D341Med (cell line): ENCODE measurements at places on chromosomes 2 and 18.

DNA sequence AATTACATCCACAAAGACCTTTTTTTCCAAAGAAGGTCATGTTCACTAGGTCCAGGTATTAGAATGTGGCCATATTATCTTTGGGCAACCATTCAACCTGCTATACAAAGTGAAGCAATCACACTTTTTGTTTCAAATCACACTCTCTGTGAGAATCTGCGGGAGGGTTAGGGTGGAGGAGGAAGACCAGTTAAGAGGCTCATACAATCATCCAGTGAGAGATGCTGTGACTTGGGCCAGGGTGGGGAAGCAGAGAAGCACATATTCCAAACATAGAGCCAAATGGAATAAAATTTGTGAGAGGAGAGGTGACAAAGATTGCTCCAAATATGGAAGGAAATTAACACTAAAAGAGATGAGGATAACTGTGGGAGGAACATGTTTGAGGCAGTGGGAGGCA, 351.6 kb downstream of the CYRIA start:
- DNase-seq = no peak

DNA sequence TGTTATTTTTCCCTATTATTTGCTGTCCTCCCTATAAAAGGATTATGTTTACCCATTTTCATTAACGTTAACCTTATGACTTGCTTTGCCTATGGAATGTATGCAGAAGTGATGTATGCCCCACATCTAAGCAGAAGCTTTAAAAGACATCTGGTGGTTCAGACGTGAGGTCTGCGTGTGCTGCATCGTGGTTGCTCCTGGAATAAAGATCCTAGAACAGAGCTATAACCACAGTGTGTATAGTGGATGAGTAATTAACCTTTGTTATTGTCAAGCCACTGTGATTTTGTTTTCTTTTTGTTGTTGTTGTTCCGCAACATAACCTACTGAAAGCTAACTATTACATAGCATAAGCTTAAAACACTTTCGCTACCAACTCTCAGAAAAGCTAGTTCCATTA, 20.9 kb upstream of the CFAP36 start:
- no peak for DNase-seq

- no peak for DNase-seq
Observed at GRCh38 chr2:197615016-197615652, 60.3 kb downstream of the RFTN2 start.

- DNase-seq = no peak
Observed at GRCh38 chr2:223998948-223999347, 40.1 kb downstream of the SERPINE2 start.
